ENCODE measurements at places on chromosomes 7 and 10.

GRCh38 chr10:130808686-130809085 is 502.8 kb downstream of the TCERG1L start:
- no peak for DNase-seq

DNA sequence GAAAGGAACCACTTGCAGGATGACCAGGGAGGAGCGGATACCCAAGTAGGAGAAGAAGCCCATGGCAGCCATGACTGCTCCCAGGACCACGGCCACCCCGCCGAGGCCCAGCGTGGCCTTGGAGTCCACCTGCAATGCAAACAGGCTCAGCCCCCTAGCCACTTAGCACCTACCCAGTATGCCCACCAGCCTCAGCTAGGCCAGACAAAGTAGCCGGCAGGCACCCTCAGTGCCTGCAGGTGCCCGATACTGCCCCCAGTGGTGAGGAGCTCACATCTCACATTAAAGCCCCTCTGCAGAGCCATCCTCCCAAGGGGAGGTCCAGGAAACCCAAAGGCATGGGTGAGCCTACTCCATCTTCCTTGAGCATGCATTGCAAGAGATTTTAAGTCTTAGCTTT is 6.6 kb downstream of the NPC1L1 start:
- peak; percentile 24 for DNase-seq

DNA sequence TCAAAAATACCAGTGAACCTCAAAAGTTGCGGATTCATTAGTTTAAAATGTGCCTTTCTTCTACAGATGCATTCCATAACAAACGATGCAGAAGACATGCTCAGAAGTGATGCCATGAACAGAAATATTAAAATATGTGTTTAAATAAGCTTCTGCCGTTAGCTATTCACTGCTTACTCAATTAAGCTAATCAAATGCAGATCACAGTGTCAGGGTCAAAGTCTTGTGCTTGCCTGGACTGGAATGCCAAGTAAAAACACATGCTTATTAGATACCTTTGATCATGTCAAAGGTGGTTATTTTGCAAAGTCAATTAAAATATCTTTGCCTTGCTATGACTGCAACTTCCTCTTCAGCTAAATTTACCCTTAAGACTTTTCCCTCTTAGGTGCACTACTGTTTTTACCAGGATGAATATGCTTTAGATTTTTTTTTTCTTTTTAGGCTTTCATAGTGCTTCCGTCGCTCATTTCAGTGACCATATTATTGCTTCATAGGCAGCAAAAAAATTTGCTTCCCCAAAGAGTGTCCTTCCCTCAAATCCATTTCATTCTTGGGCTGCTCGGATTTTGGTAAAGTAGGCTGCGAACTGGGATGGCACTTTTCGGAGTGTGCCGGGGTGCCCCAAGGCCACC is 905 bp downstream of the ASB13 start:
- peak; percentile 63 for DNase-seq

DNA sequence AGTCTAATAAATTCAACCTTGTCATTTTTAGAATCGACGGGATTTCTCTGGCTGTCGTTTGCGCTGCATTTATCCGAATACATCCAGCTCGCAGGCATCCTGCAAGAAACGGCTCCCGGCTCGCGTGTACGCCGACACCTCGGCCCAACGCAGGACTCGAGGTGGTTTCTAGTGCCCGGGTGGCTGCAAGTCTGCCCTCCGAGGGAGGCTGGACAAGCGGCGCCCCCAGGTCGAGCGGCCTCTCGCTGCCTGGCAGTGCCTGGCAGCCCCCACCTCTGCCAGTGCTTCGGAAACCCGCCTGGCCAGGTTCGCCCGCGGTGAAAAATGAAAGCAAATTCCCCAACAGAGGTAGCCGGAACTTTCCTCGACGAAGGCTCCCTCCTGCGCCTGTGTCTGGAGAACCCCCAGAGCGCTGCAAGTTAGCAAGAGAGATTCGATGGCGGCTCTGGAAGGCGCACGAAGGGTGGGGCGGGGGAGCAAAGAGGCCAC is 5.7 kb upstream of the ZNF503 start:
- DNase-seq: no peak

- peak; percentile 33 for DNase-seq
These were observed 31.1 kb downstream of the TAX1BP1 start for GRCh38 chr7:27771111-27771510.

GRCh38 chr10:105017691-105018090 is 376.6 kb downstream of the SORCS3 start:
- peak; percentile 62 for DNase-seq

GRCh38 chr7:47314728-47315607 is 266.9 kb downstream of the TNS3 start:
- DNase-seq: peak; percentile 76

GRCh38 chr10:63430091-63430998 is 35.4 kb downstream of the JMJD1C start:
- DNase-seq: peak; percentile 54

DNA sequence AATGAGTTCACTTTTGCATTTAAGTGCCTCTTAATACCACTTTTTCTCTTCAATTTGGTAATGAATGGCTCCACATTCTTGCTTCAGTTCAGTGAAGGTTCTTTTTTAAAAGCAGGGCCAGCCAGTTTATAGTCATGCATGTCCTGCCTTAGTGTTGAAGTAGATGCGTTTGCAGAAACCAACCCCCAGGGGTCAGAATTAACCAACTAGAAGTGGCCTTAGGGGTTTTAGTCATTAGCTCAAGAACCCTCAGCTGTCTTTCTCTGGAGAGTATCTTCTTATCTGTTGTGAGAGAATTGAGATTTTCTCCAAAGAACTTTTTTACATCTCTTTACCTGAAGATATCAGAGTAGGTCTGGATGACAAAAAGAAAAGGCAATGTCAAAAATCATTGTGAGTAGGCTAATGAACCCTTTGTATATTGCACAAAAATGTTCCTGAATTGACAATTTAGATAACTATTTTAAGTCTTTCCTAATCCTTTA is 82.2 kb downstream of the PIK3CG start:
- DNase-seq: peak; percentile 70

GRCh38 chr7:144787127-144787526 is 48.7 kb downstream of the TPK1 start:
- DNase-seq: no peak

DNA sequence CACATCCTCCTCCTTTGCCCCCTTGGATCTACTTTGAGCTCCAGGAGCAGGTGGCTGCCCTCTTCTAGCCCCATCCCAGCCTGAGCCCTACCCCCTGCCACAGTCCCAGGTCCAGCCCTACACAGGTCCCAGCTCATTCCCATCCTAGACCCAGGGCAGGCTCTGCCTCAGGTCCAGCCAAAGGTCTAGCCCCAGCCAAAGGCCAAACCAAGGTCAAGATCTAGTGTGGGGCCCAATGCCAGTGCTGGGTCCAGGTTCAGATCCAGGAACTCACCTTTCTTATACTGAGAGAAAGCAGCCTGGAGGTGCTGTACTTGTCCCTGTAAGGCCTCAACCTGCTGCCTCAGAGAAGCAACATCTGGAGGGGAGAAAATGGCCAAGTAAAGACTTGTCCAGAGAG is 8.5 kb downstream of the SFTPD start:
- DNase-seq: no peak

- DNase-seq: no peak
These were observed 54.8 kb upstream of the ECHDC3 start for GRCh38 chr10:11687357-11687771.

DNA sequence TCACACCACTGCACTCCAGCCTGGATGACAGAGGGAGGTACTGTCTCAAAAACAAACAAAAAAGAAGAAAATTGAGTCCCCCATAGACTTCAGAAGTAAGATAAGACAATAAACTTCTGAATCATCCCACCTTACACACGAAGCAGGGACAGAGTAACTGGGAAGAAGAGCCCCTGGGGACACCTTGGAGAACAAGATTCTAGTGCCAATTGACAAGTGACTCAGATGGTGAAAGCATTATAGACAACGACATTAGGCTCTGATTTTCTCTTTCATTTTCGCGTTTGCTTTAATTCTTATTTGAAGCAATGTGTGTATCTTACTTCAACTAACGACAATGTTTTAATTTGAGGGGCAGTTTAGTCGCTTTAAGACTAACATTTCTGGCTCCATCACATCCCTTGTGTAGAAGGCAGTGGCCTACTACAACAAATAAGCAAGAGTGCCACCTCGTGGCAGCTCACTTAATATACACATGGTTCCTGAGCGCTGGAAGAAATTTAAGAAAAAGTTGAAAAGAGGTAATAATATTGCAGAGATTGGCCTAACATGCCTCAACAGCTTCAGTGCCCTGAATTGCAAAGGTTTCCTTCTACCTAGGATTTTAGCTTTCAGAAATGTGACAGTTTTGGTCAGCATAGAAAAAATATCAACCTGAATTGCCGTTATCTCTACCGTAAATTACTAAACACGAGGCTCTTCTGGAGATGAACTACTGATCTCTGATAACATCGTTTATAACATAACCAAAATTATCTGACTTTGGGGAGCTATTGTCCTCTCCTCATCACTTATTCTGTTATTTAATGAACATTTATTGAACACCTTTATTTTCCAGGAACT is 36.7 kb downstream of the ASNS start:
- DNase-seq: peak; percentile 48

- no peak for DNase-seq
These were observed 9.9 kb downstream of the SKIDA1 start for GRCh38 chr10:21515361-21516241.

DNA sequence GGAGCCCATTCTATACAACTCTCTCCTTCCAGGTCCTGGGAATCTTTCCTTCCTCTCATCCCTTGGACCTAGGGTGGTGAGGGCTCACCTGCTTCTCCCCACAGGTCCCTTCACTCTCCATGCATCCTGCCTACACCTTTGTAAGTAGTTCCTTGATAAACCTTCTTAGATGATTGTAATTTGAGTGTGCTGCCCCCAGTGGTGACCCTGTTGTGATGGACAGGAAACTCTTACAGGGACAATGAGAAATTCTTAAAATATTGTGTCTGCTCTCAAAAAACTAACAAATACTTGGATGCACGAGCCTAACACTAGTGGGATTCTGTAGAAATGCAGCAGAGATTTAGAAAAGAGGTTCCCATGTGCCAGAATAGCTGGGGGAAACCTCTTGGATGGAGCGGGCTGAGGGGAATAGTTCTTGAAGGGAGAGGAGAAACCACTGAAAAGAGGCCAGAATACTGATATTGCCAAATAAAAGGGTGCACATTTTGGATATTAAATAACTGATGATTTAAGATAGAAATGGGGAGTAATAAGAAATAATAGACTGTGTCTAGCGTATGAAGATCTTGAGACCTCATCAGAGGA is 6.7 kb upstream of the PAXIP1 start:
- DNase-seq: peak; percentile 3

Measured in fibroblast of upper back skin (primary cell).